Activated T-cell treated with anti-CD3 and anti-CD28 coated beads for 4 hours (primary cell): ENCODE measurements at places on chromosomes 1 and 21.
A peak's percentile ranks its signal among the peaks of the same experiment; 100 is the strongest.

DNA sequence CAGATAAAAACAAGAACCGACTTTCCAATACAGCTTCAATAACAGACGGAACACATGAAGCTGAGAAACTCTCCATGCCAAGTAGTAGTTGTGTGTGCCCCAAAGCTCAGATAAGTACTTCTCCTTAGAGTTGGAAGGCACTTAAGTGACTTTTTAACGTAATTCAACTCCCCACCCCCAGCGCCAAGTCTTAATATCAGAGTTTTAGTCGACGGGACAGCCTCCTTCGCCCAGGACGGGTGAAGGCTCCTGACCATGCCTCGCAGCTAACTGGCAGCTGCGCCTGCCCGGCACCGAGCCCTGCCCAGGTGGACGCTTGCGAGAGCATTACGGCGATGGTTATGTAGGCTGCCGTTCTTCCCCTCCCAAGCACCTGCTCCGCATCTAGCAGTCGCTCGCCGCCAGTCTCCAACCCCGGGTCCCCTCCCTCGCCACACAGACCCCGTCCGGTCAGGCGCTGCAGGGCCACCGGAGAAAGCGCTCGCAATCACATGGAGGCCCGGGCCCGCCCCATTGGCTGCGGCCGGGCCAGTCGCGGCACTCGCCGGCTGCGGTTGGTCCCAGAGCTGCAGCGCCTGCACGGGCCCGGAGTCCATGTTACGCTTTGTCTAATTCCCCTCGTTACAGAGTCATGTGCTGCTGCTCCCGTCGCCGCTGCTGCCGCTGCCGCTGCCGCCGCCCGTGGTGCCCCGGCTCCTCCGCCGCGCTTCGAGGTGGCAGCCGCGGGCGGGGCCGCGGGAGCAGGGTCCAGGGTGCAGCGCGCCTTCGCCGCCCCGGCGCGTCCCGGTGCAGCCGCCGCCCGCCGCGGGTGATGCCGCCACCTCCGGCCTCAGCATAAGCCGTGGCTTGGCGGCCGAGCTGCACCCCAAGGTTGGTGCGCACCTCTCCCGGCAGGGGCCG is at the start of gene LRRC8D:
LRRC8D (plus strand) TSS at position 611 of the 900 bp plus-strand sequence. CDS start 112,037 bp downstream, outside the sequence.
- DNase-seq: peak; percentile 25

GRCh38 chr1:40372658-40373322 is 737 bp upstream of the SMAP2 start:
- no peak for DNase-seq

GRCh38 chr1:236688705-236689104 is 2.4 kb downstream of the ACTN2 start:
- no peak for DNase-seq

DNA sequence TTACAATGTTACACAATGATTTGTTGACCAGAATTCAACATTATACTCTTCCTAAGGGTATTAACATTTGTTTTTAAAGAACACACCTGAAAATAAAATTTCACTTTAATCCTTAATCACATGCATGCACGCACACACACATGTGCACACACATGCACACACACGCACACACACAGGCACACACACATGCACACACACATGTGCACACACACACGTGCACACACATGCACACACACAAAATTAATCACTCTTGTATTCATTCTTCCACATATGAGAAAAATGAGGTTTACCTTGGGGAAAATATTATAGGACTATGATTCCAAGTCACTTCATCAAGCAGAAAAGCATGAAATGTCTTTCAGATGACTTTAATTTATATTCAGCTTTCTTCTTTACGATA is 331.8 kb upstream of the PLD5 start:
- DNase-seq: no peak
